ENCODE measurements at places on chromosomes 3 and 15. TPM values are rescaled to one million over a fixed set of nuclear protein-coding genes. Genes with fewer than 3 reads are reported as not detected.

DNA sequence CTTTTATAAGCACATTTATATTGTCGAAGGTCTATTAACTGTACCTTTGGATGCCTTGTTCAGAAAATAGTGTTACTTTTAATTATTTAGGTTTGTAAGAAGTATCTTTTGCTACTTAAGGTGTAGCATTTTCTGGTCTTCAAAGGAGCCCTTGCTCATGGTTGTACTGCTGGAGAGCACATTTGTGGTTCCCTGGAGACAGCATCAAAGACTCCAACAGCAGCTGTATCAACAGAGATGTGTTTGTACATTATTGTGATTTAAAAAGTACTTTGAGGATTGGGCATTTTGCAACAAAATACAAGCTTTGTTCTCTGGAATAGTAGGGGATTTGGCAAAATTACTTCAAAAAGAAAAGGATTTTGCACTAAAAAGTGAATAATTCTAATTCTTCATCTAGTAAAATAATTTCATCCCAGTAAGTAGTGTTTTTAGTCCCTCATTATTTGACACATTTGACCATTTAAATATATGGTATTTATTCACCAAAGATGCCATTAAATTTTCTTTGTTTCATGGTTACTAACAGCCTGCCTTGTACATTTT lies 16.5 kb downstream of the TBC1D23 start:
- DNase-seq = no peak

Gene PPCDC
- 20.7 TPM for total RNA-seq

- DNase-seq = no peak
These were observed 409.6 kb upstream of the TBL1XR1 start for GRCh38 chr3:177606891-177607290.

GRCh38 chr15:69885173-69885955 lies 212.4 kb downstream of the TLE3 start:
- no peak for DNase-seq

DNA sequence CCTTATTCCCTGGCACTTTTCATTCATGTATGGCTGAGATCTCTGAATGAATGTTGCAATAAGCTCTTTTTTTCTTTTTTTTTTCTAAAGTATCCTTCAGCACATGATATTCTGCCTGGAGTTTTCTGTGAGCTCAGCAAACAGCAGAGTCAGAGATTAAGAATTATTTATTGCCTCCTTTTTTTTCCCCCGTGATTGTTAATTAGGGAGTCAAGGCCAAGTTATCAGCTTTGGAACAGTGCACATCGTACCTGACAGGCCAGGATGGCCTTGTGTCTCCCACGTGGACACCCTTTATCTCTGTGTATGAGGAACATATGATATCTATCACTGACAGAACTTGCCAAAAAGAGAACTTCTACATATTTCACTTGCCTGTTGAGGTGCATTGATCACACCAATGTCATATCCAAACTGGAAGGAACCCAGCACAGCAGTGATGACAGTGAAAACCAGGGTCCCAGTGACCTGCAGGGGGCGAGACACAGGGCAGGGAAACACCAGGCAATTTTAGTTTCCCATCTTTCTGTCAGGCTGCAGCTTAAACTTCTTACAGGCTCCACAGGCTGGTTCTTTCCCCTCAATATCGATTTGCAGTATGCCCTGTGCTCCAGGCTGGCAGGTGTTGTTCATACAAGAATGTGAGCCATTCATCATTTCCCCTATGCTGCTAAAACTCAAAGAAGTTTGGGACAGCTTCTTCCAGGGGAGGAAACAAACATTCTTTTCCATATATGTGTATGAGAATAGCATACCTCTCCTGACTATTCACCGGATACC lies 8.2 kb downstream of the SLC2A2 start:
- no peak for DNase-seq

Gene CHCHD6
- total RNA-seq = 27.8 TPM

DNA sequence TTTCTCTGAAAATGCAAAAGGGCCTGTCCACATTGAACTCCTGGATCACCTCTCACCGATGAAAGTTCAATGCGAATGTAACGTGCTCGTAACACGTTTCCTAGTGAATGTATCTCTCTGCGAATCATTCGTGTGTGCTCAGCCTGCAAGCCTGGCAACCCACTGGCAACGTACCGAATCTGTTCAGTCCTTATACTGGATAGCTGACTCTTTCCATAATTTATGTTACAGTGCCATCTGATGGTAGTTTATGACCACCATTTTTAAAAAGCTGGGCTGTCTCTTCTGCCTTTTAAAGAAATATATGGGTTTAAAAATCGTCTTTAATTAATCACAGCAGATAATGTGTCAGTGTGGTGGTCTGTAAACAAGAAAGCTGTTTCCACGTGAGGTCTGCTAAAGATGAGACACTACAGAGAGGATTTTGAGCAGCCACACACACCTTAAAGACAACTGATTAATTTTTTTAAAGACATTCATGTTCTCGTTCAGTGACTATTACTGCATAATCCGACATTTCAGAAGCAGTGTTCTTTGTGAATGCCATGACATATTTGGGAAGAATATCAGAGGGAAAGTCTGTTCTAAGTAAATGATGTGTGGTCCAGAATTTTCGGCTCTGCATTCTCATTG lies 69.4 kb upstream of the FOXP1 start:
- DNase-seq = peak; percentile 61

GRCh38 chr3:123089611-123090331 lies 22.9 kb downstream of the PDIA5 start:
- DNase-seq = peak; percentile 98

- DNase-seq = peak; percentile 81
These were observed 44.1 kb downstream of the KLHL25 start for GRCh38 chr15:85750319-85751290.

DNA sequence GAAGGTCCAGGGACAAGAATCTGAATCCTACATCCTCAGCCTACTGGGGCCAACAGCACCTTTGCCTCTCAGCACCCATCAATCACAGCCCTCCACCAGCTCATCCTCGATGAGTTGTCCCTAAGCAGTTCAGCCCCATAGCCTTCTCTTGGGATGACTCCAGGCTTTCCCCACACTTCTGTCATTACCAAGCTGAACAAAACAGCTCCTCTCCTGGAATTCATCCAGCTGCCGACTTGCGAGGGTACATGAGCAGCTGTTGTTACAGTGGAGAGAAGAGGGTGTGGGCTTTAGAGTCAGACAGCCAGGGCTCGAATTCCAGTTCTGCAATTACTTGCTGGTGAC lies 69.0 kb upstream of the THBS1 start:
- DNase-seq = no peak

DNA sequence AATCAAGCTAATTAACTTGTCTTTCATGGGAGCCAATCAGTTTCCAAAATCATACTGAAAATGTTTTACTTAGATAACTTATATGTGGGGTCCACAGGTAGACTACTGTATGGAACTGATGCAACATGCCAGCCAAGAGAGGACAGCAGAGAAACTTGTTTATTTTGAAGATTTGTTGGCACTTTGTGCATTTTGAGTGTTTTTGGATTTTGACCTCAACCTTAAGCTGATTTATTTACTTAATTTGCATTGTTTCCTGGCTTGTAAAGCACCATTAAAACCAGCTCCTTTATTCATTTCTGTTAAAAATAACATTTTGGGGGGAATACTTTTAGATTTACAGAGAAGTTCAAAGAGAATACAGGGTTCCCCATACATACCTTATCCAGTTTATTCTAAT lies 166.6 kb downstream of the MCTP2 start:
- DNase-seq = no peak

Data from thyroid gland (tissue), 4 donors.